ENCODE measurements at places on chromosomes 12 and 14.

DNA sequence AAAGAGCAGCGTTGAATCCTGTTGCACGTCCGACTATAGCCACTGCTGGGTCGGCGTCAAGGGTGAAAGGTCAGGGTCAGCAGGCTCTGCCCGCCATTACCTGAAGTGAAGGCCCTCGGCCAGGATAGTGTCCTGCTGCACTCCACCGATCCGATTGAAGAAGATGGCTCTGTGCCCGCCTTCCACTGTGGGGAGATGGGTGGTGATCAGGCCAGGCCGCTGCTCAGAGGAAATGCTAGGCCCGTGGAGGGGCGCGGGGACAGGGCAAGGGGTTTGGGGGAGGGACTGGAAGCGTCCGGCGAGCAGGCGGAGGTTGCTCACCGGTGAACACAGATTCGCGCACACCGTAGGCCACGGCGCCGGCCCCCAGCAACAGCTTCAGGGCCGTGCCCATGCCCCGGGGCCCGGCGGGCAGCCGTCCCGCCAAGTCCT is 352 bp downstream of the PHB2 start:
- DNase-seq, result no peak

DNA sequence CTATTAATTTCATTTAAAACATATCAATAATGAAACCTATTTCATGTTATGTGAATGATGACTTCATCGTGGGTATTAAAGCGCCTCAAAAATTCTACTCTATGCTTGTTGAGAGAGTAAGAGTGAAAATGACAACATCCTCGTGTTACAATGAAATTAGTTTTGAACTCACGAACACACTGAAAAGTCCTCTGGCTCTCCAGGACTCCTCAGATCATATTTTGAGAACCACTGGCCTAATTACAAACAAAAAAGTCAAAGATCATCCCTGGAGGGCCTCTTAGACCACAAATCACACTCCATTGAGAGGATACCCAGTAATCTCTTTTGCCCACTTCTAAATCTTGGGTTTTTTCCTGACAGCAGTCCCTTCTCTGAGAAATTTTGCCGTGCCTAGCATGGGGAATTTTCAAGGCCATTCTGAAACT is 19.1 kb downstream of the DAAM1 start:
- no peak for DNase-seq

DNA sequence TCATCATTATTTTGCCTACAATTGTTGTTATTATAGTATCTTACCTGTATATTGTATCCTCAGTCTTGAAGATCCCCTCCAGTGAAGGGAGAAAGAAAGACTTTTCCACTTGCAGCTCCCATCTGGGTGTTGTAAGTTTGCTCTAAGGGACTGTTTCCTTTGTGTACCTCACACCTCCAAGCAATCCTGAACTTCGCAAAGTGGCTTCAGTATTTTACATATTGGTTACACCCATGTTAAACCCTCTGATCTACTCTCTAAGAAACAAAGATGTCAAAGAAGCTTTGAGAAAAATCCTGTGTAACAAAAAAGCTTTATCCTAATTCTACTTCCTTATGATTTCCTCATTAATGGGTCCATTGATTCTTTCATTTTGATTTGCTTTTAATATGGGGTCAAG is 10.1 kb upstream of the OR9K2 start:
- no peak for DNase-seq

DNA sequence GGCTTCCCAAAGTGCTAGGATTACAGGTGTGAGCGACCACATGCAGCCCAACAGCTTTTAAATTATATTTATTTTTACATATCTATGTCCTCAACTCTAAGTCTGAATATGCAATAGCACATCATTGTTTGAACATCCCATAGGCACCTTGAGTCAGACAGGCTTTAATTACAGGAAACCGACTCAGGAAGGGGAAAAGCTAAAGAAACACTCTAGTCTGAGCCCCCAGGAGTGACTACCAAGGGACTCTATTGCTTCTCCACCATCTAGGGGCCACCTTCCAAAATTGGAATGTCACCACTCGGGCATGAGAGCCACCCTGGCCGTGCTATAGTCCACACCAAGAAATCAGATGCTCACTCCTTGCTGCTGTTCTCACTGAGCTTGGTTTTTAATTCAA is 14.0 kb upstream of the MFAP5 start:
- no peak for DNase-seq

DNA sequence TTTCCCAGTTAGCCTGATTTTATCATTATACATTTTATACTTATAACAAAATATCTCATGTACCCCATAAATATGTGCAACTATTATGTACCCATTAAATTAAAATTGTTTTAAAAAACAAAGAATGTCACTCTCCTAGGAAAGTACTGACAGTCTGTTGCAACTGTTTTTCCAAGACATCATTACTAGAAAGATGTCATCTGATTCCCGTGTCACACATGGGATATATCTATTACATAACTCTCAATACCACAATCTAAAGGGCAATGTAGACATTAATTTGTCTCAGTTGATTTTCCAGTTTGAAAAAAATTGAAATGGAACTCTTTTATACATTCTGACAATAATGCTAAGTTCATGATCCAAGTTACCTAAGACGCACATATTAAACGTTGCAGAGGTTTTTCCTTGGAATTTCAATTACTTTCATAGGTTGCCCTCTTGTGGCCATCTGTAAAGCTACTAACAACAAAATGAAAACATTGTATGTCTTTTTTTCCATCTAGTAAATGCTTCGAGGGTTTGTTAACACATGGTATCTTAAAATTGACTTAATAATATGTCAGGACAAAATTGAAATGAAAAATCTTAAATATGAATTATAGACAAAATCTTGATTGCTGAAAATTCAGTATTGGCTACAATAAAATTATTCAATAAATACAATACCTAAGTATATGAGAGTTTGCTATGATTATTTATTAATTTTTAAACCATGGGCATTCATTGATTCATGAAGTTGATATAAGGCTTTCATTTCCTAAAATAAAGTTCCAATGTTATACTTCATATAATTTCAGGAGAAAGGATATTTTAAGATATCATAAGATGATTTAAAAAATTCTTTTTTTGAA is 131.6 kb downstream of the PPFIA2 start:
- peak; percentile 21 for DNase-seq

GRCh38 chr12:98896938-98897337 is 251.8 kb downstream of the APAF1 start:
- DNase-seq, result no peak

DNA sequence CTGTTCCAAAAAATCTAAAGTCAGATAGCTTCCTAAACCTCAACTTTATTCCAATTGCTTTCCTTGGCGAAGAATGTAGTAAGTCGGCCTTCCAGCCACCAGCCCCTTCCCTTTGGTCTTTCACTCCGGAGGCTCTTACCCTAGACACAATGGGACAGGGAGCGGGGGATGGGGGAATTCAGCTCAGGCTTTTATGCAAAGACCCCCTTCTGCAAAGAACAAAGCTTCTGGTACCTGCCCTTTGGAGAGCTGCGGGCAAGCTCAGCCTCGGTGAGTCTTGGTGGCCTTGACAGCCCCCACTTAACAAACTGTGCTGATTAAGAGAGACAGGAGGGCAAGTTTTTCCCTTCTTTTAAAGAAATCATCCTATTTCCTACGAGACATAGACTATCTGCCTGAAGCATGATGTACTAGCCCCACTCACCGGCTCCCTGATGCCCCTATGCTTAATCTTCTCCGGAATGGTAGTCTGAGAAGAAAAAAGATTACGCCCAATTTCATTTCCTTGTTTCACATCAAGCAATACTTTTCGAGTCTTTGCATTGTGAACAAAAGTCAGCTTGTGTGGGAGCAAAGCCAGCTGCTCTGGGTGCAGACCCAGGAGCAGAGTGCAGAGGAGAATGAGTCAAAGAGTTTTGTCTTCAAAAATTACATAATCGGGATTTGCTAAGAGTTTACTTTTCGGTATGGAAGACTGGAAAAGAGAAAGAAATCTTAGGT is 1.5 kb upstream of the NANOG start:
- DNase-seq, result no peak

DNA sequence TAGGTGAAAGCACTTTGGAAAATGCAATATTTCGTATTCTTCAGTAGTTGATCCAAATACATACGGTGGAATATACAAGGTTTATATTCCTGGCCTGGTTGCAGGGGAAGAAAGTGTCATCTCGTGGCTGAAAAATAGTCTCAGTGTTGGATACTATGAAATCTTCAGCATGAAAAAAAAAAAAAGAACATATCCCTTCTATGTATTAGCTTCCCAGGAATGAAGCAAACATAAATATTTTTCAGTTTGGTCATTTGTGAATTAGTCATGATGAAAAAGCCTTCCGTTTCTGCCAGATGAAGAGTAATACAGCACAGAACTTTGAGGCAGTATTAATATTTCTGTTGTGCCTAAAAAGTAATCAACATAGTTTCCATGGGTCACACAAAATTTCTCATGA is 36.7 kb downstream of the FLRT2 start:
- no peak for DNase-seq

- DNase-seq, result no peak
These were observed 14.0 kb upstream of the OR4Q3 start for GRCh38 chr14:19729359-19729758.

- DNase-seq, result no peak
These were observed 88.2 kb downstream of the TSPAN9 start for GRCh38 chr12:3165078-3165980.

DNA sequence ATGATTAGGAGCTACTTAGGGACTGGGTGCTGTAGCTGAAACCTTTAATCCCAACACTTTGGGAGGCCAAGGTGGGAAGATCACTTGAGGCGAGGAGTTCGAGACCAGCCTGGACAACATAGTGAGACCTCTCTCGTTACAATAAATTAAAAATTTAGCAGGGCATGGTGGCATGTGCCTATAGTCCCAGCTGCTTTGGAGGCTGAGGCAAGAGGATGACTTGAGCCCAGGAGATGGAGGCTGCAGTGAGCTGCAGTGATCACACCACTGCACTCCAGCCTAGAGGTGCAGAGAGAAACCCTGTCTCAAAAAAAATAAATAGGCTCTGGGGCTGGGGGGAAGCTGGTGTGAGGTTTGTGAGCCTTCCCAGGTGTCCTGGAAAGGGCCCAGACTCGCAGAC is 97.2 kb downstream of the FBXL14 start:
- DNase-seq, result no peak

- no peak for DNase-seq
These were observed 6.4 kb downstream of the PAPLN start for GRCh38 chr14:73243748-73244147.

GRCh38 chr12:79549531-79550271 is 141.1 kb downstream of the PAWR start:
- no peak for DNase-seq

- no peak for DNase-seq
These were observed 39.5 kb downstream of the BEGAIN start for GRCh38 chr14:100547633-100548294.

DNA sequence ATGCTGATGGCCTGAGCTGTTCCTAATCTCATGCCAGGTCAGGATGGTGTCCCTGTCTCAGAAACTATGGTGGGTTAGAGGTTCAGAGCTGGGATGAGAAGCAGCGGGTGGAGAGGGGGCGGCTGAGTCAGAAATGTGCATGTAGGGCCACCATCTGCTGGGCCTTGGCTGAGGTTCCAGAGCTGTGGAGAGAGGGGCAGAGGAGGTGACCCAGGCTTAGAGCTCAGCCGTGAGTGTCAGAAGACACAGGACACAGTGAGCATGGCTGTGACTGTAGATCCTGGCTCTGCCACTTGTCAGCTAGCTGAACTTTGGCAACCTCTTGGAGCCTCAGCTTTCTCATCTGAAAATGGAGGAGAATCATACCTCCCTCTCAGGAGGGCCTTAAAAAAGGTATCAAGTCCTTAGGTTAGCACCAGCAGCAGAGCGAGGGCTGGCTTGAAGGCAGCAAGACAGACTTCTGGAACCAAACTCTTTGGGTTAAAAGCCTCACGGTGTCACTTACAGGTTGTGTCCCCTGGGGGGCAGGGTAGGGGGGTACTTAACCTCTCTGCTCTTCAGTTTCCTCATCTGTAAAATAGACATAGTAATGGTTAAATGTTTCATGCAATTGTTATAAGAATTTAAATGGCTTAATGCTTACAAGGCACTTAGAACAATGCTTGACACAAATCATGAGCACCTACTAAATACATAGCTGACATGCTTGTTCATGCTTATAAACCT is 34.8 kb downstream of the TMEM229B start:
- DNase-seq, result no peak

DNA sequence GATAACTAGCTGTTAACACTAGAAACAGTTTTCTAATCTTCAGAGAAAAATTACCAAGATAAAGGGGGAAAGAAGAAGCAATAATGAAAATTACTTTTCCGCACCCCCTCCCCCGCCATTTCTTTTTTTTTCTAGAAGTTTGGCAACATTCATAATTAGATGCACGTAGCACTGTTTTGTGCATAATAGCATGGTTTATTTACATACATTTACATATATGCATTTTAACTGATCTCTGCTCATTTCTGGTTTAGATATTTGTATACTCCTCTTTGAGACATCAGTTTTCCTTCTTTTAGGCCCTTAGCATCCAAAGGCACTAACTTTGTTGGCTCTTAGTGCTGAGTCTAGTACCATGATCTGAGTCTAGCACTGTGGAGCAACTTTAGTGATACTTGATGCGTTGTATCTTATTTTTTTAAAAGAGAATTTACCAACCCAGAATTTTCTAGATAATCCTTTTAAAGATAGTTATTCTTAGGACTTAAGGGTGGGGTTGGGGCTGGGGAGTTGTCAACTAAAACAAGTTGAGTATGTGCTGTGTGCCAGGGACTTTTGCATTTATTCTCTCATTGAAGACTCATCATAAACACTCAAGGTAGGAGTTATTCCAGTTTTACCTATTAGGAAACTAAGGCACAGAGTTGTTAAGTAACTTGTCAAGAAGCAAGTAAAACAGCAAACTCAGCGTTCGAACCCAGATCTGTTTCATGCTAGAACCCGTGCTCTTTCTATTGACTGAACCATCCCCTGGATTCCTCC is 110.5 kb downstream of the DIP2B start:
- DNase-seq, result no peak

GRCh38 chr14:88611878-88612277 is 49.0 kb downstream of the ZC3H14 start:
- no peak for DNase-seq

DNA sequence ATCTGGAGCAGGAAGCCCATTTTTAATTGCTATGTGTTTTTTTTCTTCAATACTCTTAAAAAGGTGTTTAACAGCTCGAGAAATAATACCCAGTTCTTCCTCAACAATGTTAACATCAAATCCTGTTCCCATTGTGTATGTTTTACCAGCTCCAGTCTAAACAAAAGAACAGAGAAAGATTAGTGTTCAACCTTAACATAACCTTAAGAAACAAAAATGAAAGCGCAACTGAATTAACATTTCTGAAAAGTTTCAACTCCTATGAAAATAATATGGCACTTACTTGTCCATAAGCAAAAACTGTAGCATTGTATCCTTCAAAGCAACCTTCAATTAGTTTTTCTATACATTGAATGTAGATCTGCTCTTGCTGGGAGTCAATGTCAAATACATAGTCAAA is 73.2 kb downstream of the KIF21A start:
- DNase-seq, result no peak

Measured in left renal pelvis (tissue), 4 donors.